Pons (tissue), 1 donor: ENCODE measurements at places on chromosomes 5 and 9.

- DNase-seq: no peak
These were observed 532.4 kb downstream of the DNAH5 start for GRCh38 chr5:13412040-13412595.

DNA sequence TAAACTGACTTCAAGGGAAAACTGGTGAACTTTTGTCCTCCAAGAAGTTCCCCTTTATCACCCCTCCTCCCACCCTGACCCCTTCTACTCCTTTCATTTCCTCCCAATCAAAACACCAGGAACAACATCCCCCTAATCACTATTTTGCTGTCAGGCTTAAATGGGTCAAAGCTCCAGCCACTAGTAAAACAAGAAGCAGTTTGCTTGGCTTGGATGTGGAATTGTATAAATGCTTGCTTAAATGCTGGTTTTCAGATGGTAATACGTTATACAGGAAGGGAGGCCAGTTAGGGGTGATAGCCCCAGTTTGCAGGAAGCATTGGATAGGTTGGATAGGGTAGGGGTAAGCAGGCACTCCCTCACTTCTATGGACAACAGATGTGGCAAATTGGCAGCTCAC lies 473.6 kb downstream of the AGTPBP1 start:
- no peak for DNase-seq

- peak; percentile 1 for DNase-seq
These were observed 43.8 kb upstream of the SUSD1 start for GRCh38 chr9:112218908-112219307.

- DNase-seq: no peak
These were observed 85.4 kb upstream of the IL7R start for GRCh38 chr5:35771300-35771699.

- peak; percentile 98 for DNase-seq
These were observed 65.1 kb downstream of the SLC44A1 start for GRCh38 chr9:105309531-105309931.

DNA sequence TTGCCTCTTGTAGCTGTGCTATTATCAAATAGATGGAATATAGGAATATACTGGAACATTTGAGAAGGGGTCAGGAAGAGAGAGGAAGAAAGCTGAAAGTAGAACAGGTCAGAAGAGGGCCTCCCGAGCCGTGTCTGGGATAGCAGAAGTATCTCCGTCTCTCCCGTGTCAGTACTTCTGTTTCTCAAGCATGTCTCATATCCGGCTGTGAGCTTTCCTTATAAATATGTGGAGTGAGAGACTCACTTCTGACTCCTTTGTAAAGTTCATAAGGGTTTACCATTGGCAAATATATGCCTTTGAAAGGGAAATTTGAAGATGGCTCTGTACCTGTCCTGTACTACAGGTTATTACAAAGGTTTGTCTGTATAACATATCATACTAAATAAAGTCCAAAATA lies 50.3 kb downstream of the MOCS2 start:
- DNase-seq: no peak

- DNase-seq: no peak
These were observed 74.7 kb downstream of the TEK start for GRCh38 chr9:27183701-27184100.

DNA sequence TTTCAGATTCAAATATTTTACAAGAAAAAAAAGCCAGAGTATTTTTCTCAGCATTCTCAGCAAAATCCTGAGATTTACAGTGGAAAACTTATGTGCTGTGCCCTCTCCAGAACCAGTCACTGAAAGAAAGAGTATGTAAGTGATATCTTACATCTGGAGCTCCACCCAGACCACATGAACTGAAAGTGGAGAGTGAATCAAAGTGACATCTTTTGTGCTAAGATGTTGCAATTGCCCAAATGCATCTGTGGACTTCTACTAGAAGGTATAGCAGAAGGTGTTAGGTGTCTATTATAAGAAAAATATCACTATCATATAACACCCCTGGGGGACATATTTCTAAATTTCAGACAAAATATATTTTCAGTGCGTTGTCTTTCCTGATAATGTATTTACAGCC lies 49.0 kb upstream of the RIC1 start:
- DNase-seq: no peak

GRCh38 chr9:92659601-92660000 lies 10.3 kb downstream of the IPPK start:
- DNase-seq: no peak

GRCh38 chr9:79233542-79233941 lies 338.2 kb upstream of the TLE4 start:
- DNase-seq: no peak

DNA sequence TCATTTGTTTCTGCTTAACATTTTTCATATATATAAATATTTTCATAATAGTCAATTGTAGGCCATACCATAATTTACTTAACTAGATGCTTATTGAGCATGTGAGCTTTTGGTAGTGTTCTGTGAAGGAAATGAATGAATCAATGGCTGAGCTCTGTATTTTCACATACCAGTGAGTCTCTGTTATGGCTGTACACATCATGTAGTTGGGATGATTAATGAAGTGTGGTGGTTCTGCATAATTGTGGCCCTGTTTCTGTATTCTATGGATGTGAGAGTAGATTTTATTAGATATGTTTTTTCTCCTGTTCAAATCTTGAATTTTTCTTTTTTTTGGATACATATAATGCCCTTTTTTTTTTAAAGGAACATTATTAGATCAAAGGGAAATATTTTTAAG lies 56.2 kb downstream of the CTNNA1 start:
- DNase-seq: no peak

- no peak for DNase-seq
These were observed 124.7 kb upstream of the SEMA6A start for GRCh38 chr5:116699332-116699731.

- DNase-seq: no peak
These were observed 36.5 kb upstream of the ANKRD33B start for GRCh38 chr5:10527281-10527950.

DNA sequence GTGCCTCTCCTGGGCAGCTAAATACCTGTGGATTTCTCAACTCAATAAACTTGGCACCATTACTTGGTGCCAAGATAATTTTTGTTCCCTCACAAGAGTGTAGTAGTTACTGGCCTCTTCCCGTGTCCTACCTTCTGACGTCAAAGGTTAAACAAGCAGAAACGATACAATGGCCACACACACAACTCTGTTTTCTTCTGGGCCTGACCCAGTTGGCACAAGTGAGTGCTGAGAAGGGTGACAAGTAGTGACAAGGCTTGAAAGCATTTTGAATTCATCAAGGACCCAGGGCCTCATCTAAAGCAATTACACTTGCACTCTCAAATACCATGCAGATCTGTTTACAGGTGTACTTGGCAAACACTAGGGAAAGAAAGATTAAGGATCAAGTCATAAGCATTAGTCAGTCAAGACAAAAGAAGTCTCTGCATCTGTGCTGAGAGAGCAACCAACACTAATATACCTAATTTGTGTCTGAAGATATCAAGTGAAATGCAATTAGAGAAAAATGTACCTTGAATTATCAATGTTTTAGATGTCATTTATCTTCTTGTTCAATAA lies 30.8 kb downstream of the RASEF start:
- no peak for DNase-seq

- DNase-seq: no peak
These were observed 18.3 kb downstream of the FBXW5 start for GRCh38 chr9:136926154-136926704.

GRCh38 chr9:127650518-127650917 lies 38.4 kb downstream of the STXBP1 start:
- DNase-seq: no peak

- no peak for DNase-seq
These were observed 22.8 kb upstream of the ARAP3 start for GRCh38 chr5:141704782-141705297.

DNA sequence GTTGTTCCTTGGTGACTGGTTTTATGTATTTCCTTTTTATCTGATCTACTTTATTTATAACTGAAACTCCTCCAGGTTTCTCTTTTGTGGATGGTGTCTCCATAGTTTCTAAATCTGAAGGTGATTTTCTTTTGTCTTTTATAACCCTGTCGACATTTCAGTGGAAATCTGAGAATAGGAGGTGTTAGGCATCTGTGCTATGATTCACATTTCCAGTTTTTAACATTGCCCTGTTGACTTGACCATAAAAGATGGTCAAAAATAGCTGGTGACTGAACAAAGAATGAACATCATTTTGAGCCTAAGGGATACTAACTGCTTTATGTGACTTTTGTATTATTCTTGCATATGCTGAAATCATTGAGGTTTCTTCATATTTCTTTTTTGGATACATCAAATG lies 190.5 kb downstream of the PCSK1 start:
- no peak for DNase-seq

GRCh38 chr9:73199886-73200285 lies 48.2 kb downstream of the ANXA1 start:
- DNase-seq: no peak

- DNase-seq: peak; percentile 97
These were observed 77.7 kb upstream of the SELENOP start for GRCh38 chr5:42889311-42889933.

- DNase-seq: no peak
These were observed 189.5 kb upstream of the TYRP1 start for GRCh38 chr9:12503606-12504122.

DNA sequence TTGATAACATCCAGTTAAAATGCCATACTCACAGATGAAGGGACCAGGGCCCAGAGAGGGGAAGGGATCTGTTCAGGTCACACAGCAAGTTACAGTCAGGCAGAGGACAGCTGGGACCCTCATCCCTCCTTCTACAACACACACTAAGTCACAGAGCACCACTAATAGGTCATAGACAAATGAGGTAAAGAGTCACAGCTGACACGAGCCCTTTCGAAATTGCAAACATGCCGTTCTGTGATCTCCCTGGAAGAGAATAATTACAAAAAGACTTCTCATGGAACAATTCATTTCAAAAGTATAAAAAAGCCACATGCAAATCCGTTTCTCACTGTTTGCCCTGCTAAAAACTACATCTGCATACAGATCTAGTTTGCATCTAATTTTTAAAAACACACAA lies 15.5 kb downstream of the IGFBPL1 start:
- no peak for DNase-seq

DNA sequence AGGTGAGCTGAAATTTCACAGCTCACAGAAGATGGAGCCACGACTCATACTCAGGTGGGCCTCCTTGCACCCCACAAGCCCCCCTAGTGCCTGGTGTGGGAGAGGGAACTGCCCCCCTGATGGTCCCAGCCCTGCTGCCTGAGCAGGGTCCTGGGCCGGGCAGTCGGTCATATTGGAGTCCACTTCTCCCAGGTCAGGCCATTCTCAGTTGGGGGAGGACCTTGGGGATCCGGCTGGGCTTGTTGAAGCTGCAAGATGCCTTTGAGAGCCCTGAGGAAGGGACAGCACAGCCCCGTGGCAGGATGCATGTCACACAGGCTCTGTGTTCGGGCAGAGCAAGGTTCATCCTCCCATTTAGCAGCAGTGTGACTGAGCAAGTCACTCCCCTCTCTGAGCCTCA lies 56.6 kb downstream of the ERGIC1 start:
- no peak for DNase-seq

- no peak for DNase-seq
These were observed 570.6 kb upstream of the ZNF608 start for GRCh38 chr5:125316915-125317535.

- no peak for DNase-seq
These were observed 1528.6 kb downstream of the EFNA5 start for GRCh38 chr5:106142116-106142515.

GRCh38 chr9:1044643-1045042 lies 5.5 kb upstream of the DMRT2 start:
- no peak for DNase-seq

DNA sequence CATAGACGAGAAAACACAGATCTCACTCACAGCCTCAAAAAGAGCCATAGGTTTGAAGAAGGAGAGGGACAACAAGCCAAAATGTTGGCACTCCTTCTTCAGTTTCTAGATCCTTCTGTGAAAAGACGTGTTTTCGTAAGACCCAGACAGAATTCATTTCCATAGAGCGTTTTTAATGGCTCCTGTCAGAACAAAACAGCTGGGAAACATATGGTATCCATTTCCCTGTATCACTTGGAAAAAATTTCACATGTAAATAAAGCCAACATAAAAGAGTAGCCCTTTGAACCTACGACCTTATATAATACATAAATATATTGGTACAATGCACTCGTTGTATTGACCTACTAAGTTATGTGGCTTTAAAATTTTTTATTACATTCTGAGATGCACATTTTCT lies 108.1 kb downstream of the SNCAIP start:
- DNase-seq: no peak

GRCh38 chr9:532707-533106 lies 308.8 kb upstream of the DMRT1 start:
- no peak for DNase-seq

DNA sequence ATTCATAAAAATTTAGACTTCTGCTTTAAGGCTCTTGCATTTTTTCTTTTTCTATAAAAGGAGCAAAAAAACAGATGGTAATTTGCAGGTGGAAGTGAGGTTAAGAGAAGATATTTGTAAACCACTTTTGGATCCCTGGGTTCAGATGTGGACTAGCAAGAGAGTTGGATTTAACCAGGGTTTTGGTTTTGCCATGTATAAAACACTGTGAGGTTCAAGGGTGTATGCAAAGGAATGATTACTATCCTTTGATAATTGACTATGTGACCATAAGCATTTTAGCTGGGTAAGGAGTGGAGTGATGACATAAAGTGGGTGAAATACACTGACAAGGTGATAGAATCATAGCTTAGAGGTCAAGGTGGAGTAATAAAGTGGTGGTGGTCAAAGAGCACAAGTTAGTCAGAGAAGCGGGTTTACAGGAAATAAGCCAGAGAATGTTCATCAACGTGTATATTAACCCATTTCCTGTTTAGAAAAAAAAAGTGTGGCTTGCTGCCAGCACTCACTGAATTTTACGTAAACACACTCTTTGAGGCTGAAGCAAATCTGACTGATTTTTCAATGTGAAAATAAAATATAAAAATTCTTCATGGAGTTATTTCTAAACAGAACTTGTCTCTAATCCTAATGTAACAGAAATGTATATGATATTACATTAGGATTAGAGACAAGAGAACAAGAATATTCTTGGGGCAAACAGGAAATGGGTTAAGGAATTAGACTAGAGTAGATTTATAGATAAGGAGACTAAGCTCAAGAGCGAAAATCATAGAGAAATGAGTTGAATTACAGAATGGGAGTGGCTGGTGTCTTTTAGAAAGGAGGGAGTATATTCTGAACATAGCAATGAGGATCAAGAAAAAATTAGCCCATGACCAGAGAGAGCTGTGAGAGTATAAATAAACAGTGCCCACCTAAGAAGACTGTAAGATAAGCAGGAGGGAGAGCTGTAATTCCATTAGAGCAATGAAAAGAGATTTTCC lies 74.5 kb downstream of the CDKN2A start:
- DNase-seq: no peak

DNA sequence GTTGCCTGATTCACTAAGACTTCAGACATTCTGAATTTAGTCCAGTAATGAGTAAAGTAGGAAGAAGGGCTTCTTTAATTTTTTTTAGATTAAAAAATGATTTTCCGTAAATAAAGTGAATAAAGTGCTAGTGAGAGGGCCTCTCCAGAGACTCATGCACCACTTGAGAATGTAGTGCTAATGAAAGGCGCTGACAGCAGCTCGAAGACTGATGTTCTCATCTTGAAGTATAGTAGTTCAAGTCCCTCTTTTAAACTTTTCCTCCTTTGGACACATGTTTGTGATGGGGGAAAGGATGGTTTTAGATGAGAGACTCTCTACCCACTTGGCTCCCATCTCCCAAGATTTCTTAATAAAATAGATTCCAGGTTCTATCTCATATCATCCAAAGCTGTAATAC lies 48.5 kb downstream of the G3BP1 start:
- no peak for DNase-seq
